Stimulated activated CD8-positive, alpha-beta memory T cell treated with anti-CD3 and anti-CD28 coated beads, Interleukin-7, amount 100 ng/mL, for 24 hours (primary cell): ENCODE measurements at places on chromosomes 6 and 20.

- DNase-seq: no peak
Measured at GRCh38 chr6:162862462-162862861, 134.7 kb downstream of the PACRG start.

- no peak for DNase-seq
Measured at GRCh38 chr6:32922083-32922482, 18.7 kb downstream of the HLA-DMB start.

- DNase-seq: no peak
Measured at GRCh38 chr6:48765352-48765961, 654.5 kb upstream of the PTCHD4 start.

DNA sequence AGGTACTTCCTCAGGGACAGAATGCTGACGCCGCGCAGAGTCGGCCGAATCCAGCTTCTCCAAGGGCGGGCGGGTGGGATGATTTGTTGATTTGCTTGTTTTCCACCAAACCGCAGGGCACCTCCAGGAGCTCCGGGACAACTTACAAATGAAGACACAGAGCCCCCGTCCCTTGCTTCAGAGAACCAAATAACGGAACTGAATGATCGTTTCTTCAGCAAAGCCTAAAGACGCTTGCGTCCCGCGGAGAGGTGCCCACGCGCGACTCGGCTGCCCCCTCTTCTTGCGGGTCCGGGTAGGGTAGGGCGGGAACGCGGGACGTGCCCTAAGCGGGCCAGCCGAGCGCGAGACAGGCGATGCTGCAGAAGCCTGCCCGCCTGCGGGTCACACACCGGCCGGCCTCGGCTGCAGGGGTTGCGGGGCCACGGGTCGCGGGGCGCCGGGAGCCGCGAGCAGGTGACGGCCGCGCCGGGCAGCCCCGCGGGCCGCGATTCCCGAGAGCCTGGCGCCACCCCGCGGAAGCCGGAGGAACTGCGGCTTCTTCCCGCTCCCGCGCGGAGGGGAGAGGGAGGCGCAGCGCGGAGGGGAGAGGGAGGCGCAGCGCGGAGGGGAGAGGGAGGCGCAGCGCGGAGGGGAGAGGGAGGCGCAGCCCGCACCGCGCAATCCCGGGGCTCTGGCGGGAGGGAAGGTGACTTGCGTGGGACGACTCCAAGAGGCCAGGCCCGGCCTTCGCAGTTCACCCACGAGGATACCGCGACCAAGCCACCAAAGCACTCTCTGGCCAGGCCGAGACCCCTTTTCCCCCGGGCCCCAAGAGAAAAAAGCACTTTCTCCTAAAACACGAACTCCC lies 7.7 kb upstream of the FOXF2 start:
- DNase-seq: no peak

GRCh38 chr20:38667417-38667956 lies 56.8 kb upstream of the SLC32A1 start:
- no peak for DNase-seq

DNA sequence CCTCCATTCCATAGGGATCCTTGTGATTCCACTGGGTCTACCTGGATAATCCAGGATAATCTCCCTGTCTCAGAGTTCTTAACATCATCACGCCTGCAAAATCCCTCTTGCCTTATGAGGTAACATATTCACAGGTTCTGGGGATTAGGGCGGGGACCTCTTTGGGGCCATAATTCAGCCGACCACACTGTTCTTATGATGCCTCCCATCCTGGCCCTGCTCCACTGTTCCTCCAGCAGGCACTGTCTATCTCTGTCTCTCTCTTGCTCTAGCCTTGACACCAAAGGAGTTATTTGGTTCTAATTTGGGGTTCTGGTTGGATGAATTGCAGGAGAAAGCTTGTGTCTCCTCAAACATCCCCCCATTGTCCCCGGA lies 168.1 kb downstream of the NFATC2 start:
- DNase-seq: no peak

- no peak for DNase-seq
Measured at GRCh38 chr6:30760549-30760948, 16.2 kb upstream of the IER3 start.

- no peak for DNase-seq
Measured at GRCh38 chr20:50462093-50462690, 48.0 kb upstream of the PTPN1 start.

DNA sequence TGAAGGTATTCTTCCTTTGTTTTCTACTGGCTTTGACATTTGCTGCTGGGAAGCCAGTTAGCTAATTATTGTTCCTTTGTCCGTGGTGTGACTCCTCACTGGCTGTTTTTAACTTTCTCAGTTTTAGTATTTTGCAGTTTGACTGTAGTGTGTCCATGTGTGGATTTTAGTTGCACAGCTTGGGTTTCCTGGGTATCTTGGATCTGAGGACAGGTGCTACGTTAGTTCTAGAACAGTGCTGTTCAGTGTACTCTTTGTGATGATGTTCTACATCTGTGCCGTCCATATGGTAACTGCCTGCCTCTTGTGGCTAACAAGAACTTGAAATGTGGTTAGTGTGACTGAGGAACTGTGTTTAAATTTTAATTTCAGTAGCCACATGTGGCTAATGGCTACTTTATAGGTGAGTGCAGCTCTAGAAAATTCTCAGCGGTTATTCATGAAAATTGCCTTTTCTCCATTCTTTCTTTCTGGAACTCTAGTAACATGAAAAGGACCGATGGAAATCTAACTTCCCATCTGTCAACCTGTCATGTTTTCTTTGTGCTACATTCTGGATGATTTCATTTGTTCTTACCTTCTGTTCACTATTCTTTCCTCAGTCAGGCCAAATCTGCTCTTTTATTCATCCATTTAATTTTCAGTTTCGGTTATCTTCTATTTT lies 7.4 kb downstream of the SNX9 start:
- DNase-seq: no peak

- no peak for DNase-seq
Measured at GRCh38 chr6:70601014-70601413, 34.3 kb downstream of the SDHAF4 start.

- no peak for DNase-seq
Measured at GRCh38 chr20:62367633-62368391, 700 bp upstream of the LAMA5 start.

GRCh38 chr20:33578510-33578909 lies 83.6 kb upstream of the C20orf144 start:
- no peak for DNase-seq

DNA sequence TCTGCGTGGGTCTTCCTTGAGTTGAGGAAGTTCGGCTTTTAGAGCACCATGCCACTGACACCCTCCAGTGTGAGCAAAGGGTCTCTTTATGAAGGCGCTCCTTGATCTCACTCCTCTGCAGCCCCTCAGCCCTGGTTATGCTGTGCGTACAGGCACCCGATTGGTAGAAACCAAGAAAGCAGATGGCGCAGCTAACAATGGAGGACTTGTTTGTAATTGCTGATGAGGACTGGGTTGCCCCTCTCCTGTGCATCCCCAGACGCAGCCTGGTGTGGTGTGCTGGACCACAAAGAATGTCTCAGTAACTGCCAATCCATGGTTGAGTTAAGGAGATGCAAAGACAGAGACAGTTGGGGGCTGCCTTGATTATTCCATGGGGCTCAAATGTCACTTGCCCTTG lies 30.2 kb downstream of the INSM1 start:
- no peak for DNase-seq

- DNase-seq: no peak
Measured at GRCh38 chr20:61723529-61724257, 342.0 kb downstream of the TAF4 start.

DNA sequence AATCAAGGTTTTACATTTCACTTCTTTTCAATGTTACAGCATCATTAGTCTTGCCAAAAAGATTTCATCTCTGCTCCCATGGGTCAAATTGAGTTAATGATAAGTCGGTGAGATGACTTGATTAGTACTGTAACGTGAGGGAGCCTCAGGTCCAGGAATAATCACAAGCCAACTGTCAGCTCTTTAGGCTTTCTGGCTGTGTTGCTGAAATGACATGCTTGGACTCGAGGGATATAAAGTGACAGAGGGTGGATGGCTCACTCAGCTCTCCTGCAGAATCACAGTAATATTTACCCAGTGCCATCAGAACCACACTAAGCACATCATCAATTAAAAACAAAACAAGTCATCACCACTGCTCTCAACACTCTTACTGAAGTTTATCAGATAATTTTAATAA lies 196.2 kb upstream of the THEMIS start:
- no peak for DNase-seq

GRCh38 chr6:160733050-160733646 lies 31.1 kb downstream of the PLG start:
- no peak for DNase-seq

DNA sequence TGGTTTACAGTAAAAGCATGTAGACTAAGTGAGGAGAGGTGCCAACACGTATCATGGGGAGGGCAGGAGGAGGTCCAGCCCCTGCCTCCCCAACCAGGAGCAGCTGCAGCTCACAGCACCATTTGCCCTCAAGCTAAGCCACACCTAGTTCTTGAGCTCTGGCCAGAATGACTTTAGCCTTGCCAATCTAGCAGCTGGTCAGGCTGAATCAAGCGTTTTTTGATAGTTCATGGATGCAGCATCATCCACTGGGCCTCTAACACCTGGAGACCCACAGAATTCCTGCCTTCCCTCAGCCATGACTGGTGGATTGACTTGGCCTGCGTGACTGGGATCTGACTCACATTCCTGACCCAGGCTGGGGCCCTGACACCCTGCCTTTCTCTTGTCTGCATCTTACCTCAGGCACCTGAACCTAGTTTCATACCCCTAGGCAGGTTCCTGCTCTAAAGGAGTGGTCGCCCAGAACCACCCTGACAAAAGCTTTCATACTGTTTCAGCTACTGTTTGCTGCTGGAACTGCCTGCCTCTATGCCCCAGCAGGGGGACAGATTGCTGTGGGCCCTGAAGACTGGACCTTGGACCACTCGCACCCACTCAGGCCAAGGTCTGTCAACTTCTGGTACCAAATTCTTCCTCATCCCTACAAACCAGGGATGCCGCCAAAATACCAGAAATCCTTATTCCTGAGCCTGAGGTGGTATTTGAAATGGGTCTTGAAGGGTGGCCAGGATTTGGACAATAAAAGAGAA lies 122.3 kb downstream of the QRSL1 start:
- no peak for DNase-seq

DNA sequence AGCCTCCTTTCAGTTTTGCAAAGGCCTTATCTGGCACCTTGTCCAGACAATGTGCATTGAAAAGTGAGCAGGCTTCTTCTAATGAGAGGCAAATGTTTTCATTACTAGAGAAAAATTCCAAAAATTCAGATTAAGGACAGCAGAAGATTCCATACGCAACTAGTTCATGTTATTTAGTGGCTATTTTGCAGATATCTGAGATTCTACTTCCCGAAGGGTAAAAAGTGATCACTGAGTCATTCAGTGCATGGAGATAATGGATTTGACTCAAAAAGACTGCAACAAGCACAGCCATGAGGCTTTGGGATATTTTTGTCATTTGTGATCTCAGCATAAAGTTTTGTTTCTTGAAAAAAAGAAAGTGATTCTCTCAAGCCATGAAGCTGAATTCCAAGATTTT lies 29.9 kb downstream of the METTL24 start:
- DNase-seq: no peak

DNA sequence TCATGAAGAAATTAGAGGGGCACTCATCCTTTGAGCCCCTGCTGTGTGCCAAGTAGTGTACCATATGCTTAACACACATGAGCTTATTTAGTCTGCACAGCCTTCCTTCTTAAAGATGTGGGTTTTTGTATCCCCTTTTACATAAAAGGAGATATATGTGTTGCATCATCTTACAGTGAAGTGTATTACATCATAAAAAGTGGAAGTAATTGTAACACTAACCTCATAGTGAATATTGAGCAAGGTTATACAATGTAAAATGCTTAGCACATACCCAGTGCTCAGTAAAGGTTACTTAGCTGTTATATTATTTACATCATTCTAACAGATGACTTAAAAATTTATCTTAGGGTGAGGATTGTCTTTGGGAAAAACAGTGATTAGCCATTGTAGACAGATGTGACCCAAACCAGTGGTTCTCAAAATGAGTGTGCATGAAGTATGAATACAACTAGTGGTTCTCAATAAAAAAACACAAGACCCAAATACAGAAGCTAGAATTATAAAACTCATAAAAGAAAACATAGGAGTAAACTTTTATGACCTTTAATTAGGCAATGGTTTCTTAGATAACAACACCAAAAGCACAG lies 3.8 kb upstream of the PIGU start:
- no peak for DNase-seq

DNA sequence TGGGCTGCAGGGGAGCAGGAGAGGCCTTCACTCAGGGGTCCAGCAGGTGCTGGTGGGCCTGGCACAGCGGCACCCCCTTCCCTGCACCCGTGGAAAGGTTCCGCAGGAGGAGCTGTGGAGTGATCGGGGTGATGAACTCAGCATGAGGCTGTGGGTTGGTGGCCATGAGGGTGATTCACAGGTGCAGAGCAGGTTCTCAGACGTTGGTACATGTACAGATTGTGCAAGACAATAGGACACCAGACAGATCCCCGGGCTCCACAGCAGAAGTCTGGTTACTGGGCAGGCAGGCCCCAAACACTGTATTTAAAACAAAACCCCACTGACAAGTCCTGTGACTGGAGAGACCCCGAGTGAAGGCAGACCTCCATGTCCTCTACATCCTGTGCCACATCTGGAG lies 151.6 kb upstream of the CDH4 start:
- DNase-seq: no peak

- DNase-seq: no peak
Measured at GRCh38 chr6:15335385-15335784, 89.5 kb downstream of the JARID2 start.

DNA sequence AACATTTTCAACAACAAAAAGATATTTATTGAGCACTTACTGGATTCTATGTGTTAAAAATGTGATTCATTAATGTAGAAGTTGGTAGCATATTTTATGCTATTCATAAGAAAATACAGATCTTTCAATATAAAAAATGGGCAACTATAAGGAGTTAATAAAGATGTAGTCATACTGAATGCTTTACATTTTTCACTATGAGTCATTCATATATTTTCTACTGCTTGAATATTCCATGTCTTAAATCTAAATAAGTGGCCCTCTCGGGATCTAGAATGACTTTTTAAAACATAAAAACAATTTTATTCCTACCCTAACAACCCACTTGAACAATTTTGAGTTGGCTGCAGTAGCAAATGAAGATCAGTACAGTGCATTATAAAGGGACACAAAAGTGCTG lies 362.1 kb downstream of the PHF3 start:
- DNase-seq: no peak

DNA sequence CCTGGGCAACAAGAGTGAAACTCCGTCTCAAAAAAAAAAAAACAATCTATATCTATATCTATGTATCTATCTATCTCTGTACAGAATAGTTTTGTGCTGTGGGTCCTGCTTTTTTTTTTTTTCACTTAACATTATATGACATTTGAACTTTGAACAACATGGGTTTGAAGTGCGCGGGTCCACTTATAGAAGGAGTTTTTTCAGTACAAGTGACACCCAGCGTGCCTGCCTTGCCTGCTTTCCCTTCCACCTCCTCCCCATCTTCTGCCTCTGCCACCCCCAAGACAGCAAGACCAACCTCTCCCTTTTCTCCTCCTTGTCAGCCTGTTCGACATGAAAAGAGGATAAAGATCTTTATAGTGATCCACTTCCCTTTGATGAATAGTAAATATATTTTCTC lies 102.2 kb upstream of the KCNG1 start:
- DNase-seq: no peak
